ENCODE measurements at places on chromosomes 11 and 22.

DNA sequence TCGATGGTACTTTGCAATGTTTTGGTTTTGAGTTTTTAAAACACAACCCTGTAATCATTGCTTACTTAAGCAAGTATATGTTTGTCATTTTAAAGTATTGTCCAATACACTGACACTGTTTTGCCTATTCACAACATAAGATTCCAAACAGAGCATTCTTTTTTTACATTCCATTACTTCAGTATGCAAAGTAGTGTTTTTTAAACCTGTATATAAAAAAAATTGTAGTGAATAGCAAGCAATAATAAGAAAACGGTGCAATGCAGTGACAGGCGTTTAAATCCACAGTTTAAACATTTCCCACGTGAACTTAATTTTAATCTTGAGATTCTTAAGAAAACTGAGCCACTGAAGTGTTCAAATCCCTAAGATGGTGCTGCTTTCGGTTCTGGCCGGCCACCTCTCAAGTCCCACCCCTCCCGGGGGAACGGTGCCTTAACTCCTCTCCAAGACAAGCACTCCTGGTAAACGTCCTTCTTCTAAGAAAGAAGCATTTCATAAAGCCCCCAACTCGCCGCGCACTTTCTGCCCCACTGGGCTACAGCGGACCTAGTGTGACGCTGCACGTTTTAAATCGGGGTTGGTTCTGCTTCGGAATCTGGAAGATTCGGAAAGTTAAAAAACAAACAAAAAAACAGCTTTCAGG is 2.9 kb downstream of the PGR start:
- no peak for DNase-seq

DNA sequence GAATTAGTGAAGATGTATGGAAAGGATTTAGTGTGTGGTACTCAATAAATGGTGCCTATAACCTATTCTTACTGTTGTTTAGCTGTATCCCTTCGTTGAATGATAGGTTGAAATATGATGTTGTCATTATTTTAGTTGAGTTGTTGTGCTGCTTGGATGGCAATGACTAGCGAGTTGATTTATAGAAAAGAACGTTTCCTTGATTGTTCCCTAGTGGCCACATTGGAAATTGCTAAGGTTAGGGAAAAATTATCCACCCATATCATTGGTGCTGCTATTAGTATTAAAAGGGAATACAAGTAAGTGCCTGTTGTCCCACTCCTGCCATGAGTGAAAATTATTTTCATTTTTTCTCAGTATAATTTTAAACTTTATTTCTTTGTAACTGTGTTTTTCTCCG is 14.5 kb downstream of the EMSY start:
- no peak for DNase-seq

DNA sequence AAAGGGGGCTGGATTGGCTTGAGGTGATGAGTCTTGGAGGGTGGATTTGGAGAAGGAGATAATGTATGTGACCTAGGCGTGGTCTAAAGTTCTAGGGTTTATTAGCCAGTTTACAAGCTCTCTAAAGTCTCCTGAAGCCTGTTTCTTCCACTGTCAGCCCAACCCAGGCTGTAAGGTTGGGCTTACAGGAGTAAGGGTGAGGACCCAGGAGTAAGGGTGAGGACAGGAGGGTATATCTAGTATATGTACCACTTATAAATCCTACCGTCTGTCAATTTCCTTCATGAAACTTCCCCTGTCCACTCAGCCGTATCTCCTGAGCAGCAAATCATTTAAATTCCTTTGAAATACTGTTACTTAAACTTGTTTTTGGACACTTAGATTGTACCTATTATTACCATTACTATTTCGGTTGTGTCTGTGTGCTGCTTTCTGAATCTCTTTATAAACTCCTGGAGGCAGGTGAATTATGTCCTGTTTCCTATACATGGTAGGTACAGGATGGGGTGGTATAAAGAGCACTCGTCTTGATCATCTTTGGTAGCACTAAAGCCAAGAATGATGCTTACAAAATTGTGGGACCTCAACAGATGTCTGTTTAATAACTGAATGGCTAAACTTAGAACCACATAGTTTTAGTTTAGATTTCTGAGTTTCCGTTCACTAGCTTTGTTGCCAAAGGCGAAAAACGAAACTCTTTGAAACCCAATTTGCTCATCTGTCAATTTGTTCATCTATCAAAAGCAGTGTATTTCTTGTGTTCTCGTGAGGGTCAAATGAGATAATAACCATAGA is 192.0 kb downstream of the GRIK4 start:
- no peak for DNase-seq

GRCh38 chr11:17516551-17517150 is 27.6 kb downstream of the USH1C start:
- DNase-seq = no peak

- no peak for DNase-seq
Measured at GRCh38 chr22:32331918-32332725, 25.5 kb upstream of the RFPL3 start.

GRCh38 chr22:41544671-41545476 is 604 bp upstream of the POLR3H start:
- no peak for DNase-seq

DNA sequence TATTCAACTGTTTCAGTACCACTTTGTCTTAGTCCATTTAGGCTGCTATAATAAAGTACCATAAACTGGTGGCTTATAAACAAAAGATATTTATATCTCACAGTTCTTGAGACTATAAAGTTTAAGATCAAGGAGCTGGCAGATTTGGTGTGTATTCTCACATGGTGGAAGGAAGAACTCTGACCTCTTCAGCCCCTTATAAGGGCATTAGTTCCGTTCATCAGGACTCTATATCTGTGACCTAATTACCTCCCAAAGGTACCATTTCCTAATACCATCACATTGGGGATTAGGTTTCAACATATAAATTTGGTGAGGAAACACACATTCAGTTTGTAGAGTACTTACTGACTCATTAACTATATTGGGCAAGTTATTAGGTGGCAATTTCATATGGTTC is 10.7 kb upstream of the ARL14EP start:
- DNase-seq = no peak

- DNase-seq = no peak
Measured at GRCh38 chr11:71244116-71244810, 8.1 kb downstream of the SHANK2 start.

DNA sequence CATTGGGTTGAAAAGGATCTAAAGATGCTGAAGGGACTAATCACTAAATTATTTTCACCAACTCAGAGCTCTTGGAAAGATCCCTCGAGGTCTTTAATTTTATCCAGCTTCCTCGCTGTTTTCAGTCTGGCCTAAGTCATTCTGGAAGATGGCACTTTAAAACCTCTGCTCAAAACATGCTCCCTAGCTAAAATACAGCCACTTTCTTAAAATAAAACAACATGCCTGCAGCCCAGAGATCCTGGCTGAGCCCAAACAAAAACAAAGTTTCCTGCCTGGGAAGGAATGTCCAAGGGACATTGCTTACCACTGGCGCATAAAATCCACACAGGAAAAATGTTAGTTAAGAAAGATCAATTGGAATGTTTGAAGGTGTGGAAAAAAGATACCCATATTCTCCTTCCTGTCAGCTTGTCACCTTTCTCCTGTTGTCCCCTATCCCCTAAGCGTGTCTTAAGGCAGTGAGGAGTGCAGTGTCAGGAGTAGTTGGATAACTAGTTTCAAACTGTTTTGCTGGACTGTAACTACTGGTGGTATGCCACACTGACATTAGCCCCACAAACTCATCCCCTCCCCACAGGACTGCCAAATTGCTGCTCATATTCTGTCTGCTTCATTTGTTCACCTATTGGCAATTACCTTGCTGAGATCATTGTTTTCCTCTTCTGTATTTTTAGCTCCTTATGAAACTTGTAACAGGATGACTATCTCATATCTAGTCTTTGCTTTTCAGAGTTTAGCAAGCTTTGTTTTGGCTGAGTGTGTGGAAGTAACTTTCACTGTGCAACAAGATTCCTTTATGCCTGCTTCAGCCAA is 108.3 kb upstream of the SESN3 start:
- DNase-seq = no peak

GRCh38 chr11:130674686-130675308 is 226.4 kb downstream of the ADAMTS15 start:
- no peak for DNase-seq

Measured in pancreas (tissue), 10 donors.